ENCODE measurements at places on chromosomes 3 and 15.

GRCh38 chr3:187669675-187670504 is at the start of gene SST:
TSS of gene SST (minus strand) at chr3:187670394. CDS start at chr3:187670291, 103 bp downstream.
- peak; percentile 7 for DNase-seq

DNA sequence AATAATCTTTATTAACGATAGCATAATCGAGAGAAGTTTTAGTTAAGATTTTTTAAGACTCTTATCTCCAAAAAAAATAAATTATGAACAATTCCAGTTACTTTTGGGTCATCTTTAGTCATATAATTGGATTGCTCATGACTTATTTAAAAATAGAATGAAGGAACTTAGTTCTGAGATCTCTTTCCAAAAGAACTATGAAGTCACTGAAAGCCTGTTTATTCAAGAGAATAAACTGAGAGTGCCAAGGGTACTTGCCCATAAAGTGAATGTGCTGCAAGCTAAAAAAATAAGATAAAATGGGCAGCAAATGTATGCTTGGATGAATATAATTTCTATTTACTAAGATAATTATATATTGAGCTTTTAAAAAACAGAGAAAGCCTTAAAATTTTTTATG is 176.5 kb upstream of the PLSCR5 start:
- DNase-seq, result no peak

DNA sequence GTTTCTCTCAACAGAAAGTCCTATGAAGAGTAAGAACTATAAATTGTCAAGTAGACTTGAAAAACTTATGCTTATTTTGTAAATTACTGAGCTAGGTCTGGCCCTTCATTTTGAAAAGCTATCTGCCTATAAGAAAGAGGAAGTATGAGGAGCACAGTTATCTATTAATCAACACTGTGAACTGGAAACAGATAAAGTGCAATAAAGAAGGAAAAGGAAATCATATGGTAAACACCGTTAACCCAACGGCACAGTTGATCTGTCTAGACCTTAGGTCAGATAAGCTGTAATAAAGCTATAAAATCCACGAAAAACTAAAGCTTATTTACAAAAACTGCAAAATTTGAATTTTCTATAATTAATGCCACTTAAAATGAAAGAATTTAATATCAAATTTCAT is 242.5 kb downstream of the ZBTB20 start:
- no peak for DNase-seq

DNA sequence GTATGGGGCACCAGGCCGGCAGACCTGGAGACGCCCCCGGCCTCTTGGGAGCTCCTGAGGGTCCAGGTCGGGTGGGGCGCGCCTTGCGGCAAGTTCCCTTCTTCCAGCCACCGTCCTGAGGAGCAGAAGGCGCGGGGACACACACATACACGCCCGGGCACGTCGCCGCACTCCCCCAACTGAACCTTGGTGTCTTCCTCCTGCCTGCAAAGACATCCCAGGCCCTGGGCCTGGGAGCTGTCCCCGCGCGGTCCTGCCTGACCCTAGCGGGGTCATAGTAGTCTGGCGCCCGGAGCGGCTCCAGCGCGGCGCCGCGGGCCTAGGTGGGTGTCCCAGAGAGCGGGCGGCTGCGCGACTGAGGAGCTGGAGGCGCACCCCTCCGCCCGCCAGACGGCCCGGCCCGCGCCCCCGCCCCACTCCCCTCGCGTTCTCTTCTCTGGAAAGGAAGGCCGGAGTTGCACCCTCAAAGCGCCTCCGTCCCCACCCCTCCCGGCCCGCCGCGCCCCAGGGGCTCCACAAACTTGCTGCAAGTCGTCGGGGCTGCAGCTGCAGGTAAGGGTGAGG is 185.9 kb upstream of the LINGO1 start:
- DNase-seq, result no peak

GRCh38 chr3:177034832-177035475 is 162.3 kb downstream of the TBL1XR1 start:
- no peak for DNase-seq
